Large intestine (tissue), 12 donors: ENCODE measurements at places on chromosomes 5 and 9.

DNA sequence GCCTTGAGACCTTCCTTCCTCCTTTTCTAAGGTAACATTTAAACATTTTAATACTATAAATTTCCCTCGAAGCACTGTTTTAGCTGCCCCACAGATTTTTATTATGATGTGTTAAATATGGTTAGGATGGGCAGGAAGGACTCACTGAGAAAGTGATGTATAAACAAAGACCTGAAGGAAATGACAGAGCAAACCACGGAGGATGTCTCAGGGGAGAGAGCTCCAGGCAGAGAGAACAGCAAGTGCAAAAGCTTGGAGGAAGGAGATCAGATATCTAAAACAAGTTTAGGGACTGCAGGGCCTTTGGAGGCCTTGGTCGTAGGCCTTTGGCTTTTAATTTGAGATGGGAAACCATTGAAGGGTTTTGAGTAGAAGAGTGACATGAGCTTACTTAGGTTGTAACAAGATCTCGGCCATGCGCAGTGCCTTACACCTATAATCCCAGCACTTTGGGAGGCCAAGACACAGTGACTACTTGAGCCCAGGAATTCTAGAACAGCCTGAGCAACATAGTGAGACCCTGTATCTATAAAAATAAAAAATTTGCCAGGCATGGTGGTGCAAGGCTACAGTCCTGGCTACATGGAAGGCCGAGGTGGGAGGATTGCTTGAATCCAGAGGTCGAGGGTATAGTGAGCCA is 35.5 kb upstream of the LRRTM2 start:
- H3K4me1 ChIP-seq, result no peaks in the 10 kb centered on the region
- no peak overlapping the region for H3K4me3 ChIP-seq
- no peak for DNase-seq
- no peak overlapping the region for H3K27ac ChIP-seq
- H3K27me3 ChIP-seq, result no peaks in the 10 kb centered on the region

DNA sequence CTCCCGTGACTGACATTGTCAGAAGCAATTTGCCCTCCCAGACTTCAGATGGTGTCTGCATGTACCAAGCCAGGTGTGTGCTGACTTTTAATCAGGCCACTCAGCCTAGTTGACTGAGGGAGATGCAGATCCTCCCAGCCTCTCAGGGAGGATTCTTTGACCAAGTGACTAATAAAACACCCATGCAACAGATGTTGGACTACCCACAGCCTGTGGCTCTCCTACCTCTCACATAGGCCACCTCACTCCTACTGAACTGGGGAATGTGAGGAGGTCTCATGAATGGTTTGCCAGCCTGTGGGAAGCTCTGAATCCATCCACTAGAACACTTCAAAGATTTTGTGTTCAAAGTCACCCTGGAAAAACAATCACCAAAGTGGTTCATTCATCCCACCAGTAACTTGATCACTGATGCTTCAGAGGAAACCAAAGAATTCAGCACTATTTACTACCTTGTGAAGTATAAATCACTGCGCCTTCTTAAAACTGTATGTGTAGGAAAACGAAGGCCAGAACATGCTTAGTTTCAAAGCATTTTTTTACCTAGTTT is 80.1 kb downstream of the ESM1 start:
- H3K4me3 ChIP-seq, result no peak overlapping the region
- no peaks in the 10 kb centered on the region for H3K36me3 ChIP-seq
- peaks cover 26% of the 10 kb centered on the region for H3K27me3 ChIP-seq
- DNase-seq, result no peak
- no peak overlapping the region for H3K27ac ChIP-seq

GRCh38 chr5:107455111-107455544 is 215.6 kb downstream of the EFNA5 start:
- H3K27me3 ChIP-seq, result no peaks in the 10 kb centered on the region
- no peaks in the 10 kb centered on the region for H3K36me3 ChIP-seq
- no peaks in the 10 kb centered on the region for H3K4me1 ChIP-seq
- H3K4me3 ChIP-seq, result no peak overlapping the region
- H3K27ac ChIP-seq, result no peak overlapping the region

DNA sequence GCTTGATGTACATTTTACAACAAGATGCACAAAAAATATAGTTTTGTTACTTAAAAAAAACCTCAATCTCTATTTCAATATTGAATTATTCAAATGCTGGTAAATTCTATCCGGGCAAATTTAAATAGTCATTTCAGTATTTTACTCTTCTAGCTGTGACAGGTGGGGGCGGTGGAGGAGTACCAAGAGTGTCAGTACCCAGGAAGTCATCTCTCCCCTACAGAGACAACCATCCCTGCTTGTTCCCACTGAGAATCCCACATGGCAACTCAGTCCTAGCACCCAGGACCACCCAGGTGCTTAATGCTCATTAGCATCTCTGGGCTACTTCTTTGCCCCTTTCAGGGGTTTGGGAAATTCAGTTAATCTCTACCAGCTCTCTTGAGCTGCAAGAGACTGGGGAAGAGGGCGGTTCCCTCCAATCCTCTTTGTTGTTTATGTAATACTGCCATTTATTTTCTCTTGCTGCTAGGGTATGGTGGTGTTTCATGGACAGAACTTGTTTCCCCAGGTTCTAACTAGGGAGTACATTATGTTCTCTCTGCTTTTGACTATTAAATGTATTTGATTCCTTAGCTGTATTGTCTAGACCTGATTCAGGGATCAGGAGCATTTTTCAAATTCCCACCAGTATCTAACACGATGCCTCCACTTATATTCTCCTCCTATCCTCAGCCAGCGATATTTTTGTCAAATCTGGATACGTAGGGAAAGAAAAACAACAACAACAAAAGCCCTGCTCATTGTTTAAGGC is 122.5 kb downstream of the CDH18 start:
- H3K27me3 ChIP-seq, result no peaks in the 10 kb centered on the region
- H3K4me1 ChIP-seq, result no peaks in the 10 kb centered on the region
- no peaks in the 10 kb centered on the region for H3K36me3 ChIP-seq
- no peak overlapping the region for H3K27ac ChIP-seq

DNA sequence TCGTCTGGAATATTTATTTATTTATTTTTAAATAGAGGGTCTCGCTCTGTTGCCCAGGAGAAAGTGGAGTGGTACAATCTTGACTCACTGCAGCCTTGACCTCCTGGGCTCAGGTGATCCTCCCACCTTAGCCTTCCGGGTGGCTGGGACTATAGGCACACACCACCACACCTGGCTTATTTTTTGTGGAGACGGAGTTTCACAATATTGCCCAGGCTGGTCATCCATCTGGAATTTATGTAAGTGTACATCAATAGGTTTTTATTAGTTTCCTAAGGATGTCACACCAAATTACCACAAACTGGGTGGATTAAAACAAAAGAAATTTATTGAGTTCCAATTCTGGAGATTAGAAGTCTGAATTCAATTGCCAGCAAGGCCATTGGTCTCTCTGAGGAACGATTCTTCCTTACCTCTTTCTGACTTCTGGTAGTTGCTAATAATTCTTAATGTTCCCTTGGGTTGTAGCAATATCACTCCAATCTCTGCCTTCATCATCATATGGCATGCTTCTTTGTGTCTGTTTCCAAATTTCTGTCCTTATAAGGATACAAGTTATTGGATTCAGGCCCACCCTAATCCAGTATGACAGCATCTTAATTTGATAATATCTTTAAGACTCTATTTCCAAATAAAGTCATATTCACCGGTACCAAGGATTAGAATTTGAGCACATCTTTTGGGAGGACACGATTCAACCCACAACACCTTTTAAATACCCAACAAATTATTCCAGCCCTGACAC is 16.3 kb upstream of the RAD23B start:
- H3K36me3 ChIP-seq, result no peaks in the 10 kb centered on the region
- peaks cover 6% of the 10 kb centered on the region for H3K4me1 ChIP-seq
- H3K4me3 ChIP-seq, result no peak overlapping the region
- DNase-seq, result no peak

- H3K4me1 ChIP-seq, result no peaks in the 10 kb centered on the region
- no peaks in the 10 kb centered on the region for H3K27me3 ChIP-seq
- no peaks in the 10 kb centered on the region for H3K36me3 ChIP-seq
- DNase-seq, result no peak
Measured at GRCh38 chr5:106964132-106964531, 706.6 kb downstream of the EFNA5 start.

GRCh38 chr9:130526193-130526853 is 53.1 kb upstream of the FUBP3 start:
- no peaks in the 10 kb centered on the region for H3K36me3 ChIP-seq
- no peak overlapping the region for H3K4me3 ChIP-seq
- peaks cover 3% of the 10 kb centered on the region for H3K27me3 ChIP-seq
- H3K4me1 ChIP-seq, result no peaks in the 10 kb centered on the region
- no peak overlapping the region for H3K27ac ChIP-seq

- H3K36me3 ChIP-seq, result no peaks in the 10 kb centered on the region
- H3K4me1 ChIP-seq, result no peaks in the 10 kb centered on the region
- no peaks in the 10 kb centered on the region for H3K27me3 ChIP-seq
- DNase-seq, result no peak
- H3K27ac ChIP-seq, result no peak within 1 kb of the TSS
- H3K4me3 ChIP-seq, result no peak within 1 kb of the TSS
Measured at GRCh38 chr5:140840978-140841962, at the start of gene PCDHA8. Gene PCDHA8 (plus strand): TSS chr5:140841187. CDS start chr5:140841322, 135 bp downstream.

GRCh38 chr5:50666261-50667022 is at the start of gene PARP8:
Gene PARP8 (plus strand): TSS chr5:50666637. CDS start chr5:50667096, 459 bp downstream.
- no peaks in the 10 kb centered on the region for H3K4me1 ChIP-seq
- H3K4me3 ChIP-seq, result peak within 1 kb of the TSS; percentile 92
- H3K27me3 ChIP-seq, result no peaks in the 10 kb centered on the region

GRCh38 chr9:31588756-31589155 is 795.7 kb upstream of the ACO1 start:
- no peak overlapping the region for H3K4me3 ChIP-seq
- no peak overlapping the region for H3K27ac ChIP-seq
- no peak for DNase-seq
- no peaks in the 10 kb centered on the region for H3K4me1 ChIP-seq
- no peaks in the 10 kb centered on the region for H3K36me3 ChIP-seq

DNA sequence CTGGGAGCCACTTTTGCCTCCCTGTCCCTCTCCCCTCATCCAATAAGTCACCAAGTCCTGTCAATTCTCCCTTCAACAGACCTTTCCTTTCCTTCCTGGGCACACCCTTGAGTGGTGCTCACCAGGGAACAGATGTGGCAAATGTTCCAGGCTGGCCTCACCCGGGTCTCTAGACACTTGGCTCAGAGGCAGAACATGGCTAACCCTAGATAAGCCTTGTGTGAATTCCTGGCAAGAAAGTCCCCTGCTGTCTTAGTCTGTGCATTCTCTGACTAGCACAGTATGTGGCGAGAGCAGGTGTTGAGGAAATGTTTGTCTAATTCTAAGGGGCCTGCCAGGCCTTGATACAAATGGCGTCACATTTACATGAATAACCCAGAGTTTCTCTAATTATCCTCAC is 41.2 kb upstream of the PTGS1 start:
- H3K27ac ChIP-seq, result no peak overlapping the region
- H3K36me3 ChIP-seq, result peaks cover 18% of the 10 kb centered on the region
- no peak overlapping the region for H3K4me3 ChIP-seq
- H3K4me1 ChIP-seq, result no peaks in the 10 kb centered on the region
- DNase-seq, result no peak
- H3K27me3 ChIP-seq, result no peaks in the 10 kb centered on the region

- no peaks in the 10 kb centered on the region for H3K27me3 ChIP-seq
- H3K36me3 ChIP-seq, result no peaks in the 10 kb centered on the region
- no peaks in the 10 kb centered on the region for H3K4me1 ChIP-seq
- DNase-seq, result no peak
Measured at GRCh38 chr9:82206490-82206889, 217.9 kb downstream of the SPATA31D1 start.

GRCh38 chr5:56375011-56375410 is 141.9 kb upstream of the ANKRD55 start:
- no peak for DNase-seq
- H3K27ac ChIP-seq, result no peak overlapping the region
- H3K4me1 ChIP-seq, result no peaks in the 10 kb centered on the region
- no peak overlapping the region for H3K4me3 ChIP-seq
- H3K27me3 ChIP-seq, result no peaks in the 10 kb centered on the region

DNA sequence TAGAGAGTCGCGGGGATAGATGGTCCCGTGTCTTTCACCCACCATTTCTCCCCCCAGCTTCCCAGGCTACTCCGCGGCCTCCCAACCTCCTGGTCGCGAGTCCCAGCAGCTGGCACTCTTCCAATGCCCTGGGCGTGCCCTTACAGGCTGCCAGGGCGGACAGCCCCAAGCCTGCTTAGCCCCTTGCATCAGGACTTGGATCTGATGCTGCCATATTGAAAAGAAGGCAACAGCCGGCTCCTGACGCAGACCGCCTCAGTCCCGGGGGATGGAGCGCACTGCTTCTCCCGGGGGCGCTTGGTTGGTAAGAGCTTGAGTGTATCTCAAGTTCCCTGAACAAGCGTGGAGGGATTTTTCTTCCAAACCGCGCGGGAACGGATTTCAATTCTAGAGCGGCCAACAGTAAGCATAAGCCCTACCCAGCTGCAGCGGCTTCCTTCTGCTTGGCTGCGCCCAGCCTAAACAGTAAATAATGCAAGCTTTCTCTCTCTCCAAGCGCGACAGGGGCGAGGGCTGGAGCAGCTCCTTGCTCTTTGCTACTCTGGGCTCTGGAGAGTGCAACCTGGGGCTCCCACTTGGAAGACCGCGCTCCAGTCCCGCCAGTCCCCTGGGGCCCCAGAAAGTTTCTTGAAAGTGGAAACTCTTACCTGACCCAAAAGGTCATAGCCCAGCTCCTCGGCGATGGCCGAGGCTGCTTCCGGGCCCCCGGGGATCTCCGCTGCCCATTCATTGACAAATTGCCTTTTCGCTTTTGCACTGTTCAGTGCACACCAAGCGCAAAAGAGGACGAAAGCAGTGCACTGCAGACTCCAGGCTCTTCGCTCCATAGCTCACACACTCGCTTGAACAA is 607 bp downstream of the PCSK1 start:
- peaks cover 47% of the 10 kb centered on the region for H3K27me3 ChIP-seq
- peak overlapping the region; percentile 33 for H3K27ac ChIP-seq
- H3K36me3 ChIP-seq, result no peaks in the 10 kb centered on the region
- H3K4me3 ChIP-seq, result peak overlapping the region; percentile 23
- no peaks in the 10 kb centered on the region for H3K4me1 ChIP-seq

DNA sequence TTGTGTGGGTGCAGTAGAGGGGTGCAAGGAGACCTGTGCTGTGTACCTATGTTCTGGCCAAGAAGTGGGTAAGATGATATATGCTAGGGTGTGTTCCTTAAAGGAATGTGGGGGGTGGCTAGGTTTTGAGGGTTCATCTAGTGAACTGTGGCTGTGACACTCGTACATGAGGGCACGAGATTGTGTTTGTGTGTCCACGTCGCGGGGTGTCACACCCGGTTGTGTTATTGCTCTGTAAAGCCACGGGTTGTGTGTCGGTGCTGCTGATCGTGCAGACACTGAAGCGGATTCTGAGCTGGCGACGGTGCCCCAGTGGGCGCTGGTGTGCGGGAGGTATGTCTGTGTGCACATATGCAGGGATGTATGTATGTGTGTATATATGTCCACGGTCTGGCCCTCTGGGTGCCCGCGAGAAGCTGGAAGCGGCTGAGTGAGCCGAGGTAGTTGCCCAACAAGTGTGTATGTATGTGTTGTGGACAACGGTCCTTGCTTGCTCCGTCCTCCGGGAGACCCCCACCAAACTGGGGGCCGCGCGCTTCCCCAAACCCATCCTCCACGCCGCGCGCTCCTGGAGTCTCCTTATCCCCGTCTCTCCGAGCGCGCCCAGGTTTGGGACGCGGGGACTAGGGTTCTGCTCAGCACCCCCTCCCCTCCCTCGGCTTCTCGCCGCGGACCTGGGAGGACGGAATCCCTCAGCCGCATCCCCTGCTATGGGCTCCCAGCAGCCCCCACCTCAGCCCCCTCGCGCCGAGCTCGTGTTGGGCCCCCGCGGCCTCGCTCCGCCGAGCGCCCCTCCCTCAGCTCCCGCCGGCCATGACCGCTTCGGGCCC is 639 bp downstream of the PCDH1 start:
- no peaks in the 10 kb centered on the region for H3K36me3 ChIP-seq
- DNase-seq, result no peak
- peak overlapping the region; percentile 75 for H3K4me3 ChIP-seq
- H3K4me1 ChIP-seq, result peaks cover 25% of the 10 kb centered on the region
- H3K27ac ChIP-seq, result peak overlapping the region; percentile 93
